Activated CD8-positive, alpha-beta memory T cell treated with anti-CD3 and anti-CD28 coated beads for 48 hours (primary cell): ENCODE measurements at places on chromosomes 1 and 21.

- DNase-seq: no peak
Observed at GRCh38 chr1:77421504-77422233, 139.8 kb downstream of the AK5 start.

- no peak for DNase-seq
Observed at GRCh38 chr1:173175514-173176145, 31.5 kb downstream of the TNFSF4 start.

DNA sequence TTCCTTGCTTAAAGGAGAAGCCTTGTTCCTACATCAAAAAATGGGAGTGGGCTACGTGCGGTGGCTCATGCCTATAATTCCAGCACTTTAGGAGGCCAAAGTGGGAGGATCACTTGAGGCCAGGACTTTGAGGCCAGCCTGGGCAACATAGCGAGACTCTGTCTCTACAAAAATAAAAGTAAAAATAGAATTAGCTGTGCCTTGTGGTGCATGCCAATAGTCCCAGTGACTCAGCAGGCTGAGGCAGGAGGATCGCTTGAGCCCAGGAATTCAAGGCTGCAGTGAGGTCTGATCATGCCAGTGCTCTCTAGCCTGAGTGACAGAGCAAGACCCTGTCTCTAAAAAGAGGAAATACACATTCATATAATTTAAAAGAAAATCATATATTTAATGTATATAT lies 127.1 kb downstream of the C1orf21 start:
- no peak for DNase-seq

DNA sequence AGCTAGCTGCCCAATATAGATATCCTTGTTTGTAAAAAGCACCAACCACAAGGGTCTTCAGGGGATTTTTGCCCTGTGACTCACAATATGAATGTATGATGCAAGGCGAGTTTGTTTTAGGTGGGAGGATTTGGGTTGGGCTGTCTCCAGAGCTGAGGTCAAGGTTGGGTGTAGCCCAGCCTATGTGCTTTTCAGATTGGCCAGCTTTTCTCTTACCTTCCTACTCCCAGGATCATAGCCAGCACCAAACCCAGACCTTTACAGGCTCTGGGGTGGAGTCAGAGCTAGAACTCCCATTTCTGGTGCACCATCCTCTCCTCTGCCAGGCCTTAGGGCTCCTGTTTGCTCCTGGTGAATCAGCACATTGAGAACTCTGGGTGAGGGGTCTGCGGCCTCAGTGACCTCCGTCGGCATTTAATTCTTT lies 55.6 kb upstream of the GCLM start:
- DNase-seq: no peak

- DNase-seq: no peak
Observed at GRCh38 chr21:14961502-14961901, 103.3 kb downstream of the NRIP1 start.

DNA sequence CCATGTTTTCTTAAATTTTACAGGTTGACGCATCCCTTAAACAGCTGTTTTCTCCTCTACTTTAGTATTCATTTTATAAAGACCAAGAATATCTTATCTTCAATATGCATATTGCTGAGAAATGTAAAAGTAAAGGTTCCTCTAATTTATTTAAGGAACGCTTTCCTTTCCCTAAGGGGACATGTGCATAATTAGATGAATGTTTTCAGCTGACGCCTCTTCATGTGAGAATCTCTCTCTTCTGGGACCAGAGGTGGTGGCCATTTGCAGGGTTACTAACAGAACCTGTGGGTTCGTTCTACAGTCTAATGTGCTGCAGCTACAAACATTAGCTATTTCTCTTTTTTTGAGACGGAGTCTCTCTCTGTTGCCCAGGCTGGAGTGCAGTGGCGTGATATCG lies 147.7 kb upstream of the L1TD1 start:
- DNase-seq: no peak

DNA sequence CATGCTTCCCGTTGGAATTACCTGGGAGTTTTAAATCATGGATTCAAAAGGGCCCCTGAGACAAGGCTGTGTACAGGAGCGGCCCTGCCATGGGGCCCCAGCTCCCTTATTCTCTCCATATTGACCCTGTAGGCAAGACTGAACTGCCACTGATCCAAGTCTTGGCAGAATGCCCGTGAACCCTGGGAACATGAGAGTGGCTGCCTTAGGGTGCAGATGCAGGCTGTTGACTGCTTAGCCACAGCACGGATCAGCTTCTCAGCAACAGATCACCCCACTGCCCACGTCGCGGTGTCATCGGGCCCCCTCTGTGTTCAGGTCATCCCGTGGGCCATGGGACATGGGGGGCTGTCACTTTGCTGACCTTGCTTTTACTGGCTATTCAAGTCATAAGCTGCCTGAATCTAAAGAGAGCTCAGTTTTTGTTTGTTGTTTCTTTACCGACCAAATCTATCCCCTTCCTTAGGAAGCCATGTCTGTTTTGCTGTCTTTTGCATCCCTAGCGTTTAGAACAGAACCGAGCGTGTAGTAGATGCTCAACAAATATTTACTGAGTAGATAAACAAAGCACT lies 83.4 kb downstream of the MATN1 start:
- no peak for DNase-seq

GRCh38 chr1:179127163-179127895 lies 45.5 kb downstream of the TOR3A start:
- DNase-seq: no peak

DNA sequence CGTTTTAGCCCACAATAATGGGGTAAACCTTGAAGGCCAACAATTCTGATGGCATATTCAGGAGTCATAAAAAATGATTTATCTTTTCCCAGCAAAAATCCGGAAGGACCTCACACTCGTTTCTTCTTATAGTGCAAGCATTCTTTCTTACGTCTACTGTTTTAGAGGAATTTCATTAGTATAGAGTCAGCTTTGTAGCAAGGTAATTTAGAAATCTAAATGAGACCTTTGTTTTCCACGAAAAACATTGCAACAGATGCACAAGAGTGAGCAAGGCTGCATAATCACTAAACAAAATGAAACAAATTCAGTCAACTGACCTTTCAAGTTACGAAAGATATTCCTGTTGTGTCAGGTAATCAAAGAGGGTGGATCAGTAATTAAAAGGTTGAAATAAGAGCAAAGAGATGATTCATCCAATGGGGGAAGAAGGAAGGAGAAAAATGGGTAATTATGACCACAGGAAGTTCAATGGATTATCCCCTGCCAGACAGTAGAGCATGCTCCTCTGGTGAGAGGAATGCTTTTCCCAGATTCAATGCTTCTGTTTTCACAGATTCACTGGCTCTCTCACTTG lies 560 bp upstream of the CSDE1 start:
- no peak for DNase-seq
